ENCODE measurements at places on chromosomes 7 and 10.

DNA sequence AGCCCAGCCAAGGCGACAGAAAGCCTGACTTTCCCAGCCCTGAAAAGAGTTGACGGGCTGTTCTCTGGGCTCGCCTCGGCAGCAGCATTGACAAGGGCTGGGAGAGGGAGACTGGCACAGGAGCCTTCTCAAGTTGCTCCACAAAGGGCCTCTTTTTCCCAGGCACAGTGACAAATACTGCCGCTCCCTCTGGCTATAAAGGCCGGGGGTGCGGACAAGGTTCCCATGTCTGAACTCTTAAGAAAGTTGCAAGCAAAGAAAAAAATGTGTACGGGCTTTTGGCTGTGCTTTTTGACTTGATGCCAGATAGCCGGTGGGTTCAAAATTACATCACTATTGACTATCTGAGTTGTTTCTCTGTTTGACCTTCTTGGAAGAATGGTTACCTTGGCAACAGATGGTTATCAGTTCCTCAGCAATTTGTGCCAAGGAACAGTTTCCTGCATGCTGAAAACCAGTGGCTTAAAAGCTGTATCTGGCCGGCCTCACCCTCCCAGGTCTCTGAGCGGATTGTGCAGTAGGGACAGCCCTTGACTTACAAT lies 115.9 kb upstream of the EEPD1 start:
- DNase-seq = no peak

GRCh38 chr10:44951576-44952226 lies 7.9 kb upstream of the RASSF4 start:
- no peak for DNase-seq

- no peak for DNase-seq
Measured at GRCh38 chr7:80387634-80388193, 124.2 kb downstream of the GNAT3 start.

DNA sequence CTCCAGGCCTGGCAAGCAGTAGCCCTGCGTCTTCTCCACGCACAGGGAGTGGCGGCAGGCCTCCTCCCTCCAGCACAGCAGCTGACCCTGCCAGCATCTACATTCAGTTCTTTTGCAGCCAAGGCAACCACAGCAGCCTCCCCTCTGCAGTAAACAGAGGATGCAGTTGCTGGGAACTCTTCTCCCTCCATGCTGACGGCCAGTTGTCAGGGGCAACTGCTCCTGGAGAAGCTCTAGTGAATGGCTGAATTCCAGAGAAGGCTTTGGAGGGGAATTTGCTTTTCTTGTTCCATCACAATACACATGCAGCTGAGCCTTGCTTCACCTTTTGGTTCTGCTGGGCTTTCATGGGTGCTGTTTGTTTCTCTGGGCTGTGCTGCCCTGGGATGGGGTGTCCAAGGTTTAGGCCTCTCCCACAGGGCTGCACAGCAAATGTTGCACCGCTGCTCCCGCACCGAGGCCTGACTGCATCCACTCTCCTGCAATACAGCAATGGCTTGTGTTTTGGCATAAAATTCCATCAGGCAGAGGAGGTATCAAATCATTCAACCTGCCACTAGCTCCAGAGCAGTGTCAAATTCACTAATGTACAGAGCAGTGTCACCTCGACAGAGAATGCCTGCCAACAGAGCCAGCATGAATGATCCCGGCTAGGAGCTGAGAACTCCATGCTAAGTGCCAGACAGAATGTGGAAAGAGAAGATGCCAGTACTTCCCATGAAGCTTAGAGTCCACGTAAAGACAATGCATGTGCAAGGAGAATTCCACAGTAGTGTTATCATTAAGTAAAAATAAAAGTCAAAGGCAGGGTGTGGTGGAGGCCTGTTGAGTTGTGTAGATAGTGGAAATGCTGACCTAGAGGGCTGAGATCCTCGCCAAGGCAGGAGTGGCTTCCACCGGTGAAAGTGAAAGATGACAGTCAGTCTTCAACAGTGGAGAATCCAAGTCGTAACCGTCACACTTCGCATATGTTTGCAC lies 399.6 kb downstream of the DPP6 start:
- no peak for DNase-seq

- DNase-seq = no peak
Measured at GRCh38 chr7:151488096-151488495, 31.6 kb downstream of the RHEB start.

- DNase-seq = no peak
Measured at GRCh38 chr10:117550599-117551329, 8.2 kb downstream of the EMX2 start.

DNA sequence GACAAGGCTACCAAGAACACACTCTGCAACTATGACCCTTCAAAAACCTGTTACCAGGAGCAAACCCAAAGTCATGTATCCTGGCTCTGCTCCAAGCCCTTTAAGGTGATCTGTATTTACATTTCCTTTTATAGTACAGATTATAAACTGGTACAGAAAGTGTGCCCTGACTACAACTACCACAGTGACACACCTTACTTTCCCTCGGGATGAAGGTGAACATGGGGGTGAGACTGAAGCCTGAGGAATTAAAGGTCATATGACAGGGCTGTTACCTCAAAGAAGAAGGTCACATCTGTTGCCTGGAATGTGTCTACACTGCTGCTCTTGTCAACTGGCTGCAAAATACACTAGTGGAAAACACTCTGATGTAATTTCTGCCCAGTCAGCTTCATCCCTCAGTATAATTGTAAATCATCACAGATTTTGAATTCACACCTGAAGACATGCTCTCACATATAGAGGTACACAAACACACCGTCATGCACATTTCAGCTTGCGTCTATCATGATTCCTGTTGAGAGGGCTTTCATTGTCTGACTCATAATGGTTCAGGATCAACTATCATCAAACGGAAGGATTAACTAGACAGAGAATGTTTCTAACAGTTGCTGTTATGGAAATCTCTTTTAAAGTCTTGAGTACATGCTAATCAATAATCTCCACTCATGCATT lies 318.3 kb downstream of the NXPH1 start:
- no peak for DNase-seq

DNA sequence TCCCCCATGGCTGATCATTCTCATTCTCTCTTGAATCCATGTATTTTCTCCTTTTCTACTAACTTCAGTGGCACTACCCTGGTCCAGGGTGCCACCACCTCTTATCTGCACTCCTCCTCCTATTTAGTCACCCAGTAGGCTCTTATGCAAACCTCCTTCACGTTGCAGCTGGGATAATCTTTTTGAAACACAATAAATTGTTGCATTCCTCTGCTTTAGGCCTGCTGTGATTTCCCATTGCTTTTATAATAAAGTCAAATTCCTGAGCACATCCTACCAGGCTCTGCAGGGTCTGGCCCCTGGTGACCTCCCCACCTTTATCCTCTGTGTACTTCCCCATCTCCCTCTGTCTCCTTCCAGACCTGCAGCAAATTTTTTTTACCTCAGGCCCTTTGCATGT lies 112.7 kb upstream of the KIAA1217 start:
- no peak for DNase-seq

GRCh38 chr7:20647908-20648776 lies 32.7 kb downstream of the ABCB5 start:
- peak; percentile 8 for DNase-seq

DNA sequence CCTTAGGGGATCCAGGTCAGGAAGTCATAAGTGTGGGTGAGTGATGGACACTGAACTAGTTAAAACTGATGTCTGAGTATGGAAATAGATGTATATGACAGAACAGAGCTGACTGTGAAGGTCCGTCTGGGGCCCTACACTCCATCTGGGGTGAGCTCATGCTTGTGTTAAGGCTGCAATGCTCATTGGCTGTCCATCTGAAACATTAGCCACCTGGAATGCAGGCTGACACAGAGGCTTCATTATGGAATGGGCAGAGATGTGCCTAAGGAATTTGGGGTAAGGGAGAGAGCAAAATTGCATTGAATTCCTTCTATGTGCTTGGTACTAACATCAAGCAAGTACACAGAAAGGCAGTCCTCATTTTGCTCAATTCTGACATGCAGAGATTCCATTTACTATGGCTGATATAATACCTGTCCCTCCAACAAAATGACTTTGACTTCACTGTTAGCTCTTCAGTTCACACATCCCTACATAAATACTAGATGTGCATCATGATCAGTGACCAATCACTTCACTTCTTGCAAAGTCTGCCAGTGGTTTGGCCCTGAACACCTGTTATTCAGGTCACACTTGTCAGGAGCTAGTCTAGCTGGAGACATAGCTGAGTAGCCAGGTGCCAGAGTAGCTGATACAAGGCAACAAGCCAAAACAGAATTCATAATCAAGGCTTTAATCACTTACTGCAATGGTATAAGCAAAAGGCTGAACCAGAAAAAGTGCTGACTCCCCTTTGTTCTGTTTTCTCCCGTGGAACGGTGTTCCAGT lies 128.9 kb upstream of the VWC2 start:
- DNase-seq = no peak

GRCh38 chr10:8416192-8416701 lies 361.8 kb downstream of the GATA3 start:
- no peak for DNase-seq

- DNase-seq = no peak
Measured at GRCh38 chr10:82674036-82674435, 799.0 kb downstream of the NRG3 start.

DNA sequence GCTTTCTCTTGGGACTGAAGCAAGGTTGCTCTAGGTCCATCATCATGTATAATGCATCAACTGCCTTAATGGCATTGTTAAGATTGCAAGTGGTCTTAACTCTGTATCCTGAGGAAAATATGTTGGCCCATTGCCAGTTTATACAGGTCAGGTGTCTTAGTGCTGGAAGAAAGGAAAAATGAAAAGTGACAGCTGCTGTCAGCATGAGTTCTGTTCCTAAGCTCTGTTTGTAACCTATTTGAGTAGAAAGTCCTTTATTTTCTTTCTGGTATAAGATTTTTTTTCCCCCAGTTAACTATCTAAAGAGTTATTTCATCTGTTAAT lies 127.2 kb downstream of the SRI start:
- no peak for DNase-seq

- no peak for DNase-seq
Measured at GRCh38 chr10:60430836-60431597, 41.3 kb upstream of the ANK3 start.

GRCh38 chr7:92835851-92836488 lies 403 bp downstream of the CDK6 start:
- DNase-seq = no peak

GRCh38 chr10:110226543-110226925 lies 19.1 kb downstream of the MXI1 start:
- peak; percentile 84 for DNase-seq

DNA sequence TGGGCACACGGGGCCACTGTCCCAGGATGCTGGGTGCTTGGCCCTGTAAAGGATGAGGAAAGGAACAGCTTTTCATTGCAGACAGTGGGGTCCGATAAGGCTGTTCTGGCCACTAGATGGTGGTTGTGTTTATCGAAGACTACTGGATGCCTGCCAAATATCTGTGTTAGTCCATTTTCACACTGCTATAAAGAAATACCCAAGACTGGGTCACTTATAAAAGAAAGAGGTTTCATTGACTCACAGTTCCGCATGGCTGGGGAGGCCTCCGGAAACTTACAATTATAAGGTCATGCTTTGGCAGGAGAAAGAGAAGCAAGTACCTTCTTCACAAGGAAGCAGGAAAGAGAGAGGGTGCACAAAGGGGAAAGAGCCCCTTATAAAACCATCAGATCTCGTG lies 32.2 kb upstream of the GARS1 start:
- DNase-seq = no peak

- DNase-seq = peak; percentile 71
Measured at GRCh38 chr10:11851910-11852309, 28.8 kb downstream of the PROSER2 start.

- no peak for DNase-seq
Measured at GRCh38 chr10:95742485-95742884, 13.5 kb upstream of the ENTPD1 start.

DNA sequence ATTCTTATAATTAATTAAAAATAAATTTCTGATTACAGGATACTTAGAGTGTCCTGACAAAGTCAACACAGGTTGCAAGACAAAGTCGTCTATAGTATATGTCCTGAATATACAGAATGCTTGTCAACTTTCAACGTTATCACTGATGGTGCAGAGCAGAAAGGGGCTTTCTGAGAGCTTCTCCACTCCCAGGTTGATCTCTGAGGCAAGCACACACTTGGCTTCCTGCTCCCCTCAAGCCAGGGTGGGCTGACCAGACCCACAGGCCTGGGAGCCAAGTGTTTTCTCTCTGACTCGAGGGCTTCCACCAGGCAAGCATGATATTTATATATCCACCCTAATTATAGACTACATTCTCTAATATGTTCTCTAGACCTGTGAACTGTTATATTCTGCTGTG lies 448.9 kb downstream of the SH2D4B start:
- no peak for DNase-seq

DNA sequence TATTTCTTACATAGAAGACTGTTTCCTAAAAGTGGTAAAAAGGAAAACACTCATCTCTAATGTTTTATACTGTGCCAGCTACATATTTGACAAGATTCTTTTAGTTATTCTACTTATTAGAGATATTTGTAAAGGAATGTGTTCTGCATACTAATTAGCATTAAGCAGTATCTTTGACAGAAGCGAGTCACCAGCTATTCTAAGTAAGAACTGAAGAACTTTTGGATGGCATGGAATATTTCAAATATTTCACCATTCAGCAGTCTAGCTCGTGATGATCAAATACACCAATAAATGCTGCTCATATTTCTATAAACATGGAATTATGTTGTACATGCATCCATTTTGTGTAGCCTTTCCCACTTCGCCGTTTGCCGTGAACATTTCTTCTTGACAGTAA lies 241.6 kb upstream of the TCF7L2 start:
- DNase-seq = no peak

- DNase-seq = no peak
Measured at GRCh38 chr7:78749052-78749746, 704.3 kb downstream of the MAGI2 start.

- no peak for DNase-seq
Measured at GRCh38 chr10:80492848-80493521, 38.9 kb downstream of the TSPAN14 start.

DNA sequence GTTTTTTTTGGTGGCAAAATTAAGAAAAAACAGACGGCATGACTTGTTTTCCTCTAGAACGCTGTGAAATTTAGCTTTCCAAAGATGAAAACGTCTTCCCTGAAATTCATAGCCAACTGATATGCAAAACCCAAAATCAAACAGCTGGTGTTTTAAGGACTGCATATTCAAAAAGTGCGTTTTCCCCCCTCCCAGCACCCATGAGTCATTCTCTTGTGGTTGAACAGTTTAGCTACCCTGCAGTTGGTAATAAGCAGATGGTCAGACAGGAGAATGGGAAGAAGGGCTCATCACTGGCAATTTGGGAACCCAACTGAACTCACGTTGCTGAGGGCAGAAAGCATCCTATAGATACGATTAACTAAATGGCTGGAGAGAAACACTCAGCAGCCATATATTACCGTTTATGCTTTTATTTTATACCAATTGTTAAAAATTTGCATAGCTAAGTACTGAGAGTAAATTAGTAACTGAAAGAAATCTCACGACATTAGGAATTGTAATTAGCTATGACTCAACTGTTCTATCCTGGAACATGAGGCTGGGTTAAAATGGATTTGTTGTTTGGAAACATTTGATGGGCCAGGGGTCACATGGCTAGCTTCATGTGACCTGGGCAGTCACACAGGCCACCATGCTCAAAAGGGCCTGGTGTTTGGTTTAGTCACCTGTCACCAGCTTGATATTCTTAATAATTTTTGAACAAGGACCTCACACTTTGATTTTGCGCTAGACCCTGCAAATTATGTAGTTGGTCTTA lies 343.1 kb downstream of the PHTF2 start:
- DNase-seq = no peak

- no peak for DNase-seq
Measured at GRCh38 chr10:121819049-121819448, 108.8 kb downstream of the ATE1 start.

Measured in Jurkat, Clone E6-1 (cell line).